NCI-H2081 treated with DMSO at 0.1 percent for 48 hours (cell line): ENCODE measurements at places on chromosomes 5 and 9.

DNA sequence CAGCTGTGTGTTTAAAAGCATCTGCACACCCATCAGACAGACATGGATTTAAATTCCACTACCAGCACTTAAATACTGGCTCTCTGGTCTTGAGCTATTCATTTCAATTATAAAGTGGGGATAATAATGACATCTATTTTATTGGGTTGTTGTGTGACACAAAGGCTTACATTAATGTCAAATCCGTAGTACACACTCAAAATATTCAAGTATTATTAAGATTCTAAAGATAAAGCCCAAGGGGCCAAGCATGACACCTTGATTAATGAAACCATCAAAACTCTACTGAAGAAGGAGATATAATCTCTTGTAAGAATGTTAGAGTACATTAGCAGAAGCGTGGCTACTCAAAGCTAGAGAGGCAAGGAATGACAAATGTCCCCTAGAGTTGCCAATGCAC is 743.0 kb downstream of the KCTD16 start:
- no peak for DNase-seq

- no peak for DNase-seq
Observed at GRCh38 chr5:149228618-149229297, 42.9 kb upstream of the AFAP1L1 start.

DNA sequence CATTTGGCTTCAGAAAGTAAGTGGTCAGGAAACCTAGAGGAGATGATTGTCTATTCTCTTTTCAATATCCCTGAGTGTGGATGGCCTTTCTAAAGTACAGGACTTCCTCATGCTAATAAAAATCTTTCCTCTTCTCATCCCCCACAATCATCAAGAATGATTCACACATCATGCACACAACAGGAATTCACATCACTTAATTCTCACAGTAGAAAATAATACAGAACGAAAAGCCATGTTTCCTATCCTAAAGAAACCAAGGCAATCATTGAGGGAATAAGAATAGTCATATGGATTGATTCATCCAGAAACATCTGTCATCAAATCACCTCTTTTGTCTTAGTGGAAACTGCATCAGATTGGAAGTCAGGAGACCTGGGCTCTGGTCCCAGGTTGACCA is 203.1 kb upstream of the PIK3R1 start:
- no peak for DNase-seq

GRCh38 chr5:172334196-172334595 is 50.6 kb upstream of the UBTD2 start:
- DNase-seq = no peak

- DNase-seq = no peak
Observed at GRCh38 chr9:79329861-79330260, 241.9 kb upstream of the TLE4 start.

- no peak for DNase-seq
Observed at GRCh38 chr9:121823451-121824169, 172.2 kb downstream of the DAB2IP start.

DNA sequence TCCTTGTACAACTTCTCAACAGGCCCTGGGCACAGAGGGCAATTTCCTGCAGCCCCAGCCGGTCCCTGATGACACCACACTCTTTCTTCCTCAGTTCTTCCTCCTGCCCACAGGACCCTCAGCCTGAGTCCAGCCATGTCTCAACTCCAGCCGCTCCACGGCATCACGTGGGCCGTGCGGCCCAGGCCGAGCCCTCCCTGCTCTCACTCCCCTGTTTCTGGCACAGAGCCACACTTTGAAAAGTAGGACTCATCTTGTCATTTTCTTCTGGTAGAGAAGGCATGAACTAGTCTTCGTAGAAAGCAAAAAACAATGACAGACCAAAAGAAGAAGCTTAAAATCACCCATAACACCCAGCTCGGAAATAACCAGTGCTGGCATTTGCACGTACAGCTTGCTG is 404.7 kb upstream of the IRX1 start:
- DNase-seq = no peak

GRCh38 chr5:99807346-99807745 is 727.8 kb upstream of the FAM174A start:
- DNase-seq = no peak

GRCh38 chr9:21412107-21412506 is 3.2 kb downstream of the IFNA8 start:
- DNase-seq = no peak

DNA sequence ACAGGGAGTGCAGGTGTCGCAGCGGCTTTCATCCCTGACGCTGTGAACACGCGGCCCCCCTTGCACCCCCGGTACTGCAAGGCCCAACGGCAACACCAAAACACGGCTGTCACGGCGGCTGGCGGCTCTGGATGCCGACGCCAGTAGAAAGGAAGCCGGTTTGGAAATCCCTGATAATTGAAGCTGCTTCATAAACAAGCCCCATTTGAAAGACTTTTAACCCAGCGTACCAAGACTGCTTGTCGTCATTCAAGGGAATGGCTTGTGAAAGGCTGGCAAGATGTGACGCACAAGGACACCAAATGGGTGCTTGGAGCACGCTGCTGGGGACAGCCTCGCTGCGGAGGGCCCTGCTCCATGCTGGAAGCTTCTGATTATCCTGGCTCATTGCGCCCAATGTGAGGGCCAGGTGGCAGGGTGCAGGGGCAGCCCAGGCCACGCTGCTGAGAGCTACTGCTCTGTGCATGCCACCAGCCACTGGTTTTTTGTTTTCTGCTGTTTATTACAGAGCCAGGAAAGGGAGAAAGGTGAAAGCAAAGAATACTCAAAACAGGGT is 63.1 kb downstream of the GTF3C4 start:
- DNase-seq = no peak

DNA sequence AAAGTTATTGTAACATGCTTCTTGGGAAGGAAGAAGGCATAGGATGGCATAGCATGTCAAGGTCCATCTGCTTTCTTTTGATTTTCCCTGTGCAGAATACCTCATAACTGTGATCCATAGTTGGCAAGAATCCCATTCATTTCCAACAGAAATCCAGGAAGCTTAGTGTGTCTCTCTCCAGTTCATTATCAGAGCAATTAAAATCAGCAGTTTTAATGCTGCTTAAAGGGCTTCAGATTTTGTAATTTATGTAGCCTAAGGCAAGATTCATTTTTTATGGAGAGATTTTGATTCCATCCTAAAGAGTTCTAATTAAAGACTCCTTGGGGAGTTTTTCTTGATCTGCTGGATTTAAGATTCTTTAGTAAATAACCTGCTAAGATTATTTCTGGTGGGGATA is 560.1 kb downstream of the PDE4D start:
- no peak for DNase-seq

DNA sequence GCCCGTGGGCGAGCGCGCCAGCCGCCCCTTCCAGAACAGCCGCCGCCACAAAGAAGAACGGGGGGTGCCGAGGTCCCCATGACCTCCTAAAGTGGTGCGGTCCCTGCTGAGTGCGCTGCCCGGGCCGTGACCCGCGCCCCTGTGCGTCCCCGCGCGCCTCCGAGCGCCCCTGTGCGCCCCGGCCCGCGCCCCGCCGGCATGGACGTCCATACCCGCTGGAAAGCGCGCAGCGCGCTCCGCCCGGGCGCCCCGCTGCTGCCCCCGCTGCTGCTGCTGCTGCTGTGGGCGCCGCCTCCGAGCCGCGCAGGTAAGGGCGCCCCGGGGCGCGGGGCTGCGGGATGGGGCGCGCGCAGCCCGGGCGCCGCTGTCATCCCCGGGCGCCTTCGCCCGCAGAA is 384 bp downstream of the COL5A1 start:
- DNase-seq = no peak

- DNase-seq = no peak
Observed at GRCh38 chr5:179816401-179816795, 4.3 kb upstream of the SQSTM1 start.

DNA sequence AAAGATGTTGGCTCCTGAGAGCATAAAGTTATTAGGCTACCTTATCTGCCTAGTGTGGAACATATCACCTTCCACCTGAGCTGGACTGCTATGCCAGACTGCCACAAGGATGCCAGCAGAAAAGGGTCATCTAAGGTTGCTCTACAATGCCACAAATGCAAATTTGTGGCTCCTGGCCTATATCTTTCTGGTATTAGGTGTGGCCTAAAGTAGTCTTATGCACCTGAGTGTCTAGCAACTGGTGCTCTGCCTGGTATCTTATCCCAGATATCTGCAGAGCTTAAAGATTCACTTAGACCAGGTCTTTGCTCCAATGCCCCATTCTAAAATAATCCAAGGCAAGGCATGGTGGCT is 34.7 kb downstream of the DTWD2 start:
- no peak for DNase-seq

GRCh38 chr5:112951124-112951702 is 25.4 kb upstream of the DCP2 start:
- no peak for DNase-seq

GRCh38 chr9:5389109-5389732 is 48.5 kb downstream of the PLGRKT start:
- DNase-seq = no peak

GRCh38 chr9:107103621-107104020 is 179.5 kb upstream of the RAD23B start:
- DNase-seq = no peak
